ENCODE measurements at places on chromosomes 4 and X. TPM values are rescaled to one million over a fixed set of nuclear protein-coding genes. Genes with fewer than 3 reads are reported as not detected.

GRCh38 chr4:127523369-127523768, 109.4 kb upstream of the INTU start:
- DNase-seq: no peak

DNA sequence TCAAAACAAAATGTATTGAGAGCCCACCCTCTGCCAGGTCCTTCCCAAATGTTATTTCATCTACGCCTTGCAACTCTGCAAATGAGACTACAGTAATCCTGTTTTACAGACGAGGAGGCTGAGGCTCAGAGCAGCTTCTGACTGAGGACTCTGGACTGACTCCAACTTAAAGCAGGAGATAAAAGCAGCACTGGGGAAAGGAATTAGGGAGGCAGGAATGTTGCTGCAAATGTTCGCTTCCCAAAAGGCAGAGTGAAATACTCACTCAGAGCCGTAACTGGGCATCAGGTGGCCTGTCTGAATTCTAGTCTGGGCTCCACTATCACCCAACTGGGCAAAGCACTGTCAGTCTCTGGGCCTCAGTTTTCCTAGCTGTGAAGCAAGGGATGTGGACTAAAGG, 94.7 kb upstream of the SRD5A3 start:
- DNase-seq: no peak

GRCh38 chr4:150501009-150501727, 80.8 kb upstream of the MAB21L2 start:
- DNase-seq: no peak

DNA sequence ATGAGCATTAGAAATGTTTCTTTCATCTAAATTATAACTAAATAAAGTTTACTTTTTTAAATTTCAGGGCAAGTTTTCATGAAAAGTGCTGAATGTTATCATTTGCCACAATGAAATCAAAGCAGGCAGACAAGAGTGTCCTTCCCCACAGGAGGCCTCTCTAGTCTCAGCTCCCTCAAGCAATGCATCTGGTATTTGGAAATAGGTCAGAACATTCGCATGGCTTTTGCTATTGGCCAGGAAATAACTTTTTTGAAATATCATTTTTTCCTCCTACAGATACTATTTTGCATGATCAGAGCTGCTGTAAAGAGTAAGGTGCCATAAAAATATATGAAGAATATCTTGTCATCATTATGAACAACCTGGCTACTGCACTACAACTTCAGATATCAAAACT, 41.1 kb downstream of the MAD2L1 start:
- no peak for DNase-seq

DNA sequence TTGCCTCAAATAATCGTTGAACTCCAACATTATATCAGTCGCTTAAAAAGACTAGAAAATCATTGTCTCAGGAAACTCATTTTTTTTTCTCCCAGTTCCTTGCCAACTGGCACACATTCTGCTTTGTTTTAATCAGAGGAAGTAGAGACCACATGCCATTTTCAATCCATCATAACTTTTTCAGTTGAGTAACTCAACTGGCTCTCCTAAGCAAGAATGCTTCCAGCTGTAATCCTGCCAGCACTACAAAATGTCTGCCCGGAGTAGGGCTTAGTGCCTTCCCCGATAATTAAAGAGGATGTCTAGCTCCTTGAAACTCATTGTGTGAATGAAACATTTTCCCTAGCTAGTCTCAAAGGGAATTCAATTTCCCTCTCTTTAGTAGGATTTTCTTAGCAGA, 33.0 kb downstream of the FREM3 start:
- DNase-seq: no peak

GRCh38 chrX:40581336-40581920, 658 bp downstream of the ATP6AP2 start:
- no peak for DNase-seq

DNA sequence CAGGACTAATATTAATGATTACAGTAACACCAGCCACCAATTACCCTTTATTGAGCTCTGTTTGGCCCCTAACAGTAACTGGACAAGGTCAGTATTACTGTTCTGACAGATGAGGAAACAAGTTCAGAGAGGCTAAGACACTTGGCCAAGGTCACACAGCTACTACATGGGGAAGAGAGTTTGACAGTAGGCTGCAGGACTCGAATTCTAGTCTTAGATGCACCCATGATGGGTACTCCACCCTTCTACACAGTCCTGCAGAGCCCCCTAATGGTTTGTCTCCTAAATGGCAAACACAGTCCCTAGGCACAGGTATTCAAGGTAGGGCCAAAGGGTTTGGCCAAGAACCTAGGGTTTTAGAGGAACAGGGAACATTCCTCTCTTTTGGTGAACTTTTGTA, 93.9 kb downstream of the NSUN7 start:
- DNase-seq: no peak

DNA sequence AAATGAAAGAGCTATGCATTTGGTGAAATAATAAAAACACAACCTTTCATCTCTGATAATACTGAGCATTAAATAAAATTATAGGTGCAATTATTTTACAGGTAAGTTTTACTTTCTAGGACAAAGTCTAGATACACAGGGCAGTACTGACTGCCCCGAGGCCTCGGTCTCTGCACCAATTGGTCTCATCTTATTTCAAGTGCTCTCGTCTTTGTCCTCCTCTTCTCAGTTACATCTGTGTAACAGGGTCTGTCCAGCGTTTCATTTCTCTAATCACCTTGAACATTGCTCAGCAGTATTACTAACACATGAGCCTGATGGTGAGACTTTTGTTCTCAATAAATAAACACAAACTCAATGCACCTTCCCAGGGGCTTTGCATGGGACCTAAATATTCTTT, 44.5 kb downstream of the SORBS2 start:
- DNase-seq: no peak

- no peak for DNase-seq
These were observed 50.4 kb downstream of the FHIP1A start for GRCh38 chr4:151459375-151459774.

DNA sequence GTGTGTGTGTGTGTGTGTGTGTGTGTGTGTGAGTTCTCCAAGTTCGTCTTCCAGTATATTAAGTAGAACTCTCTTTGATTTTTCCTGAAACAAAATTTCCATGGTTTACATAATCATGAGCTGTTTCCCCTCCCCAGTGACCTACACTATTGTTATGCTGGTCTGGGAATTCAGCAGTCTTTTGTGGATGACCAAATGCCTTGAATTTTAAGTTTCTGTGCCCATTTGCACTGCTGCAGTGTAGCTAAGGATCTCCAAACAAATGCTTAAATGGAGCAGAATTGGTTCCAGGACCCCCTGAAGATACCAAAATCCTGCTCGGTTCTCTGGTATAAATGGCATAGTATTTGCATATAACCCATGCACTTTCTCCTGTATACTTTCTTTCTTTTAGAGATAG, 77.2 kb upstream of the SLC34A2 start:
- DNase-seq: no peak

DNA sequence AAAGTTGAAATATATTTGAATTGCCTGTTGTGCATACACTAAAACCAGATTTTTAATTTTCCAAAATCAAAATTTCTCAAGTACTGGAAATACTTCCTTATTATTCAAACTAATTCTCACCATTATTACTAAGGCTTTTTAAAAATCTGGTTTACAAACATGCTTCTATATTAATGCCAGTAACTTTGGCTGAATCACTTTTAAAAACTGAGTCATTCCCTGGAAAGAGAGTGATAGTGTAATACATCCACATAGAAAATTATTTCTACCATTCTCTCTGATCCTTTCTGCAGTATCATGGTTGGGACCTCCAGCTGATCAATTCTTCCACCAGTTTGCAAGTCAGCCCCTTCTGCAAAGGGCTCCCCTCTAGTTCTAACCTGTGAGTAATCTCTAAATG, 165.3 kb upstream of the FAM241A start:
- no peak for DNase-seq

GRCh38 chr4:62394766-62395165, 1194.6 kb downstream of the ADGRL3 start:
- no peak for DNase-seq

DNA sequence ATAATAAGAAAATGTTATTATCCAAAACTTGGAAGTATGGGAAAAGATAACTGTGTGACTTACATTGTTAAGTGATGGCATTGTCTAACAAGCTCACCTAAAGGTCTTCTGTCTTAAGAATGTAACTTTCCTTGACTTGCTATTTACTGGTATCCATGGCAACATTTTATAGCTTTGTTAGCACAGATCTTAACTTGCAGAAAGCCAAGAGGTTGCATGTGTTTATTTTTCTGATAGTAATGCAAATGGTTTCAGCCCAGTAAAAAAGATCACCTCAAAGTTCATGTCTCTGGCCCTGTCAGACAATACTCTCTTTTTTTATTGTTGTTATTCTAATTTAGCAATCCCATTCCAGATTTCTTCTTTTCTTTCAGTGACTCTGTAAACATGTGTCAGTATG, 425.3 kb downstream of the SPRY1 start:
- no peak for DNase-seq

GRCh38 chr4:102665527-102665926, 95.2 kb downstream of the MANBA start:
- DNase-seq: no peak

DNA sequence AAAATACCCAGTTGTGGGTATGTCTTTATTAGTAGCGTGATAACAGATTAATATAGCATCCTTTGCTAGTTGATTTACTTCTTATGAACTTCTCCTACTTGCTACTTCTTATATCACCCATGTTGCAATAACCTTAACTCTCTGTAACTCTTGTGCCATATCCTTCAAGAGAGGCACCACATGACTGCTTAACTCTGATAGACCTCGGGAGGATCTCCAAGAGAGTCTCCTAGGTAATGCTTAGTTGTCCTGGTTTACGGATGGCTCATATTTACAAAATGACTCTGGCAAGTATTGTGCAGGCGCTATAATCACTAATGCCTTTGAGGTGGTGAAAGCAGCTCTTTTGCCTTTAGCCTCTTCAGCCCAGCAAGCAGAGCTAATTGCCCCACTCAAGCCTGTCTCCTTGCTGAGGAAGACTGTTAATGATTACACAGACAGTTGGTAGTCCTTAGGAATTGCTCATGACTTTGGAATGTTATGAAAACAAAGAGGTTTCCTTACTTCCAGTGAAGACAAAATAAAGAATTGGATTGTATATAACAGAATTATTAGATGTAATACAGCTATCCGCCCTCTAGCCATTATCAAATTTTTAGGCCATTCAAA, 1305.8 kb downstream of the PCDH7 start:
- DNase-seq: no peak

DNA sequence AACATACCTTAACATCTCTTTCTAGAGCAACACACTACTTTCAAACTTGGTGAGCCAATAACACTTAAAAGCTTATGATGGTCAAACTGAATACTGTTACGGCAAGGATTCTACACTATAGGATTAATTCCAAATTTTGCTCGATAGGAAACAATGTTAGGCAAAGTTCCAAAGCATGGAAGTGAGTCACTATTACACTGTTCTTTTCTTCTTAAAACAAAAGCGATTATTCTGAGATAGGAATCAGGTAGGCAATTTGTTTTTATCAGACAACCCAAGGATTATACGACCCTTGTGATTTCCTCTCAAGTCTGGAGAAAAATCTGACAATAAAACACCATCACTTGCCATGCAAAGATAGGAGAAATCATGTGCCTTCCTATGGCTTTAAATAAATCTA, 81.5 kb downstream of the HUWE1 start:
- no peak for DNase-seq

DNA sequence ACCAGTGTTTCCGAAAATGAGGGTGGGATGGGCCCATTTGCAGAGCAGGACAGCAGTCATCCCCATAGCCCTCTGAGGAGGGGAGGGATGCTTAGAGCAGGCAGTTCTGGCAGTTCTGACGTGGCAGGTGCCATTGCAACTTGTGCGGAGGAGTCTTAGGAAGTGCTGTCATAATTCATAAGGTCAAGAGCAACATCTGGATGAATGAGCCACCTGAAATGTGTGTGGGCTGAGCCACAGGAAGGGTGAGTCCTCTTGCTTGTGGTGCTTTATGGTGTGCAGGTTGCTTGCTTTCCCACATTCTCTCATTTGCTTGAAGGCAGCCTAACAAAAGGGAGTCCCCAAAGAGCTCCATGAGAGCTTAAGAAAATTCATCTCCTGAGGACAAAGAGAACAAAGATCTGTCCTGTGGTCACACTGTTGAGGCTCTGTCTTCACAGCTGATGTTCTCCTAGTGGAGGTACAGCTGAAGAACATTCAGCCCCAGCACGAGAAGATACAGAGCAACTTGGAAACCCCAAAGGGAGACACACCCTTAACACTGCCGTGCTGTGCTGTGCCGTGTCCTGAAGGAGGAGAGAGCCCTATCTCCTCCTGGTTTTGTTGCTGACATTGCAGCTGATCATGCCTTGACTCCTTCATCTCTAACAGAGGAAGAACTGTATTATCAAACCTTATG, 60.3 kb downstream of the DLG3 start:
- no peak for DNase-seq

GRCh38 chr4:71498002-71498401, 159.2 kb downstream of the SLC4A4 start:
- peak; percentile 17 for DNase-seq

DNA sequence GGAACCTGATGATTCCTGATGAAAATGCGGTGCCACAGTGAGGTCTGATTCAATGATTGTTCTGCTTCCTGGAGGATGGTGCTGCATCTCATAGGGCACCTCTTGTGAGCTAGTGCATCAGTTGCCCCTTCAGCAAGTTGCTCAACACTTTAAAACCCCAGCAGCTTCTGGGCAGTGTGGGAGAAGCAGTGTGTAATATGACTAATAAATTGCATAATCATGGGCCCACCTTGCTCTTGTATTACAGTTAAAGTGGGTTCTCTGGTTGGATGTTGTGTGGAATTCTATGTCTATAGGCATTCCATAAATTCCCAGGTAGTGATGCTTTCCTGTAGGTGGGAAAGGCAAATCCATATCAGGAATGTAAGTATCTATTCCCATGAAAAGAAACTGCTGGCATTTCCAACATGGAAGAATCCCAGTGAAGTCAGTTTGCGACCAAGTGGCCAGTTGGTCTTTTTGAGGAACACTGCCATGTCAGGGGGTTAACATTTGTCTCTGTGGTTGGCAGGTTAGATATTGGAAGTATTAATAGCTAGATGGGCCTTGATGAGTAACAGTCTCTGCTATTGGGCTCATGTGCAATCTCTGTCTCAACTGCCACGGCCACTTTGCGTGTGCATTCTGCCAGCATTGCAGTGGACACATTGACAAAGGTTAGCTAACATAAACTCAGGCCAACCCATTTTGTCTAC, 121.1 kb upstream of the OTUD4 start:
- no peak for DNase-seq

DNA sequence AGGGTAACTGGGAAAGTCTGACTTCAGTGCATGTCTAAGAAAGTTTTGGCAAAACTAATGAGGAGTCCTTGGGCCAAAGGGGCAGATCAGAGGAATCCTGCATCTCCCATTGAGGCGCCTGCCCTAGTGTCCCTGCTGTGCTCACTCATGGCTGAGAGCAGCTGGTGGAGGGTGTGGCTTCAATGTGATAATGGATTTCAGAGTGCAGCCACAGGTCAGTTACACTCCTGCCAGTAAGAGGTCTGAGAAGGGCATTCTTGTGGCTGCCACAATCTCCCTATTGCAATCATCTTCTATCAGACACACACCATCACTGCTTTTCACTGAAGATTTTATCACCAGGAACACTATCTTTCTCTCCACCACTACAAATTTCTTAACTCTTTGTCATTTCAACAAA, 457.1 kb downstream of the MID1IP1 start:
- DNase-seq: no peak

The MAGEB1 gene
- not detected for polyA plus RNA-seq

The ELMOD2 gene
- polyA plus RNA-seq: 51.0 TPM

The GPR173 gene
- polyA plus RNA-seq: 26.3 TPM

The PRKX gene
- polyA plus RNA-seq: 19.4 TPM

The PGAM4 gene
- 0.52 TPM for polyA plus RNA-seq

The TMEM156 gene
- polyA plus RNA-seq: 3.0 TPM
